Activated naive CD8-positive, alpha-beta T cell treated with anti-CD3 and anti-CD28 coated beads, Interleukin-2, amount 10 ng/mL, durations not matched to agents 7 days and 5 days (primary cell): ENCODE measurements at places on chromosomes 12 and 14. TPM values are rescaled to one million over a fixed set of nuclear protein-coding genes. Genes with fewer than 3 reads are reported as not detected.

The CLEC14A gene
- total RNA-seq = not detected

The NFATC4 gene
- total RNA-seq = not detected

The TOMM20L gene
- total RNA-seq = not detected

The LRCOL1 gene
- total RNA-seq = not detected

The P2RX7 gene
- total RNA-seq = 7.0 TPM

The GLS2 gene
- total RNA-seq = 4.4 TPM

The ERGIC2 gene
- total RNA-seq = 68.2 TPM

The GALNT4 gene
- total RNA-seq = 15.6 TPM

The PRICKLE1 gene
- total RNA-seq = 0.45 TPM

The SLC15A4 gene
- total RNA-seq = 21.4 TPM

The FOXG1 gene
- total RNA-seq = not detected

The WSCD2 gene
- not detected for total RNA-seq

The INHBC gene
- 0.14 TPM for total RNA-seq

The PXN gene
- 94.7 TPM for total RNA-seq

The ARHGAP9 gene
- 304 TPM for total RNA-seq

The SDR9C7 gene
- not detected for total RNA-seq

The KRT83 gene
- not detected for total RNA-seq

The C12orf60 gene
- total RNA-seq = 1.6 TPM

The KRT81 gene
- total RNA-seq = not detected

The BICDL1 gene
- total RNA-seq = 100 TPM

The SLC10A1 gene
- not detected for total RNA-seq

The CLEC4D gene
- not detected for total RNA-seq

The RPS6KL1 gene
- total RNA-seq = 2.6 TPM

The SRRM4 gene
- not detected for total RNA-seq

The HIGD1C gene
- not detected for total RNA-seq

The HEATR5A gene
- total RNA-seq = 9.4 TPM

The KRT7 gene
- total RNA-seq = 8.5 TPM

The ZDHHC22 gene
- not detected for total RNA-seq

The SPIC gene
- total RNA-seq = not detected

The KRT77 gene
- not detected for total RNA-seq

The LALBA gene
- not detected for total RNA-seq

The NKX2-1 gene
- not detected for total RNA-seq

The ERC1 gene
- 30.3 TPM for total RNA-seq

The PLEKHH1 gene
- total RNA-seq = 0.68 TPM

The CBLN3 gene
- 3.2 TPM for total RNA-seq

The SYCP3 gene
- 0.94 TPM for total RNA-seq

The KIF5A gene
- 1.6 TPM for total RNA-seq

The CACNB3 gene
- 20.0 TPM for total RNA-seq

The OR4K14 gene
- not detected for total RNA-seq

The PTPRO gene
- 2.3 TPM for total RNA-seq

The EGLN3 gene
- 12.8 TPM for total RNA-seq

The TMCC3 gene
- 1.8 TPM for total RNA-seq

The RNU4-1 gene
- 1,401 TPM for total RNA-seq

The MVK gene
- 22.4 TPM for total RNA-seq

The KRT79 gene
- total RNA-seq = not detected

The LRIG3 gene
- not detected for total RNA-seq

The TMTC1 gene
- total RNA-seq = not detected

The BRMS1L gene
- 5.0 TPM for total RNA-seq

The NRXN3 gene
- not detected for total RNA-seq

The TGM1 gene
- total RNA-seq = 5.7 TPM

The TSPAN11 gene
- total RNA-seq = not detected

The C1S gene
- total RNA-seq = 1.3 TPM

The RPGRIP1 gene
- not detected for total RNA-seq
